ENCODE measurements at places on chromosomes 7 and 10.

DNA sequence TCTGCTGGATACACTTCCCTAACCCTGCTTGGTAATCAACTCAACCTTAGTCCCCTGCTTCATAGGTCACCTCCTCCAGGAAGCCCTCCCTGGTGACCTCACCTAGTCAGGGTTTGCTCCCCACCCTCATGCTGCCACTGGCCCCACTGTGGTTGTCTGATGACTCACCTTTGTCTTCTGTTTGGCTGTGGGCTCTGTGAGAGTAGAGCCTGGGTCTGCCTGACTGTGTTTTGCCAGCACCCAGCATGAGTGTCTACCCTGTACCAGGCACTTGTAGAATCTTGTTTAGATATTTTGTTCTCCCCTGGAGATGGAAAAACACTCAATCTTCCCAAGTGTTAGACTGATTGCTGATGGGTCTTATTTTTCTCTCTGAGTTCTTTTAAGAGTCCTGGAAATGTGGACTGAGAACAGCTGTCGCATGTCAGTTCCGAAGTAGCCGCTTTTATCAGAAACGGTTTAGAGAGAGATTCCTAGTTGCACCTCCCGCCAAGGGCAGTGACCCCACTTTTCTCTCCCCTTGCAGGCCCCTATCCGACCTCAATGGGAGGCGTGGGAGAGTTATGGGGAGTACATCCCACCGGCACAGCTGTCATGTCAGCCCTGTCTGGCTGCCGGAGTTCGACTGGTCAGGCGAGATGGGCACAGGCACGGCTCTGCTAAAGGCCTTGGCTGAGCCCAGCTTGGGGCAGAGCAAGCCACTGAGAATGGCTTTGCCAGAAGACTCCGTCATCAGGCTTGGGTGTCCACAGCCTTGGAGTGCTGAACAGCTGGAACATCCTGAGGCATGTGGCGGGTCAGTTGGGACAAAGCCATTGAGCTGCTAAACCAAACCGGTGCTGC is 134.3 kb downstream of the GRK5 start:
- DNase-seq, result no peak

DNA sequence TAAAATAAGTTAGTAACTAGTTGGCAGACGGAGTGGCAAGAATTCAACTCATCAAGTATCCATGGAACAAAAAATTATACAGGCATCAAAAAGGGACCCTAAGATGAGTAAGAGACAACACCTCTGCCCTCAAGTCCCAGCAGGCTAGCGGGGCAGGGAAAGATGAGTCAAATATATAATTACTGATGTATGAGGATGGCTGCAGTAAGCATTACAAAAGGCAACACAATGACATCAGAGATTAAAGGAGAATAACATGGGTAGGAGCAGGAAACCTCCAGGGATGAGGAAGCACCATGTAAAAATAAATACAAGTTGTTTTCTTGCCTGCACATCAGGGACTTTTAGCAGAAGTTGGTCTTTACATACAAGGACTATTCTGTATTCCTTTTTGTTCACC is 49.4 kb downstream of the SCRN1 start:
- DNase-seq, result no peak

DNA sequence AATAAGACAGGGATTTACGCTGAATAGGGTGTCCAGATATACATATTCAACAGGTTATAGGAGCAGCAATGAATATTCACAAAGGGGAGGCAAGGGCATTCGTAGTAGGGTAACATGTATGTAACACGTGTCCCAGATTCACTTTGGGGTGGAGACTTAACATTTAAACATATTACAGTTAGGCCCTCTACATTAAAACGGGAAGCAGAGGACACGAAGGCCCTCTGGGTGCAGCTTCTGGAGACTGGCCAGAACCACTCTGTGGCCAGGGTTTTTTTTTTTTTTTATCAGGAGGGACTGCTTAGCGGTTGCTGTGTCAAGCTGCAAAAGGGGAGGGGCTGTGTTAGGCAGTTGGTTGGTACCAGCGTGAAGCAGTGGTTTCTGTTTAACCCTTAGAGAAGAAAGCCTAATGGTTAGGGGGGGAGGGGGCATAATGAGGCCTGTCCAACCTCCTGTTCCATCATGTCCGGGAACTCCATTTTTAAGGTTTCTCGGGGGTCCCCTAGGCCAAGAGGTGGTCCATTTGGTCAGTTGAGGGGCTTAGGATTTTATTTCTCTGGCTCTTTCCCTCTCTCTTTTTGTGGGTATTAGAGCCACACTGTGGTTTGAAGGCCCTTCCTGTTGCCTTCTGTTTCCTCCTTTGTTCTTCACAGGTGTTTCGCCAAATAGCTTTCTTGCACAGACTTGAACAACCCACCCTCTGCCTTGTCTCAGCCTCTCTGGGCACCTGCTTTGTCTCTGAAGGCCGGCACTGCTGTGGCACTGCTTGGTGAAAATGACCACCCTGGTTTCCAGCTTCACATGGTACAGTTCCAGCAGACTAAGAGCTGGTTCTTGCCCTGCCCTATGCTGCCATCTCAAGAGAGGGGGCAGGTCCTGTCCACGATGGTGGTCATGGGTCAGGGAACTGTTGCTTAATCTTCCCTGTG is 26.4 kb downstream of the PRF1 start:
- no peak for DNase-seq

- DNase-seq, result no peak
Measured at GRCh38 chr10:5461203-5461588, 38.2 kb downstream of the CALML5 start.

DNA sequence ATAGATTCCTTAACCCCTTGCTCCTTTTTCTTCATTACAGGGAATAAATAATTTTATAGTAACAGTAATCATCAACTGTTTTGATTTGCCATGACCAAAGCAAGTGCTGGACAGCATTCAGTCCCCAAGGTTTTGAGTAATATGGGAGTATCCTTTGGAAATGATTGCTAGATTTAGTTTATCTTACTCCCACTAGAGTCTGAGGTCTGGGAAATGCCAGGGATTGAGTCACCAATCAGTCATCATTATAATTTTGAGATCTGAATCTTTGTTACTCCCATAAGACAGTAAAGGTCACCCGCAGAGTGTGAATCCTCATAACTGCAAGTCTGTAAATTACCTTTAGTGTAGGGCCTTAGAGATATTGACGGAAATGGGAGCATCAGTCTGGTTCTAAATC is 133.7 kb upstream of the SEMA3E start:
- DNase-seq, result no peak

DNA sequence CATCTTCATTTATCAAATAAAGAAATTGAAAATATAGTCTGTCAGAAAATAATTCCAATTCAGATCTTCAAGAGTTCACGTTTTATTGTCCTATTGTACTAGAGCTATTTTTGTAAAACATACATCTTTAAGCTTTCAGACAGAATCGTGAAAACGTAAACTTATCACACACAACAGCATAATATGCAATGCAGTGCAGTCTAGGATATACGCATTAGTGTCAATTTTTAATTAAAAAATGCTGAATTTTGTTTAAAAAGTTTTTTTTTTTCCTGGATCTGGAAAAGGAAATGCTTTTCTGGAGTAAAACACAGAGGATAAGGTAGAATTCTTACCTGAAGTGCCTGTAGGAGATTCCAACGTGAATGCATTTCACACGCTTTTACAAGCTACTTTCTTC is 458.2 kb upstream of the KLF6 start:
- no peak for DNase-seq

GRCh38 chr7:149071641-149072437 is 18.7 kb downstream of the ZNF786 start:
- DNase-seq, result peak; percentile 39

DNA sequence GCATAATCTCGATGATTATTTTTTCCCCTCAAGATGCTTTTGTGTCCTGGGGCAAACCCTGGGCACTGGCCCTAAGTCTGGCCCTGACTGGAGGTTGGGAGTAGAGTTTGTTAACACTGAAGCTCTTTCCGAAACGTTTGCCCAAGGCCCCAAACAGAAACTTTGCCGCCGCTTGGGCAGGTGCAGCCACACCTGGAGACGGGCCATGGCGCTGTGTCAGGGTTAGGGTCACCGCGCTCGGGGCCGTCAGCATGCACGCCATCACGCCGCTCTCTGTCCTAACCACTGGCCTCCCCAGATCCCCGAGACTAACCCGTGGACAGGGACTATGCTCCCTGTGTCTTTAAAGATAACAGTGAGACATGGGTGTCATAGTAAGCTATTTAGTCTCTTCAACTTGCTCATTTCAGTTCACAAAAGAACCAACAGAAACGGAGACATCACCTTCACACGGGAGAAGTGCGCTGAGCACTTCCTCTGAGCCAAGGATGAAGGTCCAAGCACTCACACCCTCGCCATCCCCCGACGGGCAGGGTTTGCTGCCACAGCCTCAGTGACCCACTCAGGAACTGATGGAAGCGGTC is 85.3 kb upstream of the DIP2C start:
- DNase-seq, result no peak

DNA sequence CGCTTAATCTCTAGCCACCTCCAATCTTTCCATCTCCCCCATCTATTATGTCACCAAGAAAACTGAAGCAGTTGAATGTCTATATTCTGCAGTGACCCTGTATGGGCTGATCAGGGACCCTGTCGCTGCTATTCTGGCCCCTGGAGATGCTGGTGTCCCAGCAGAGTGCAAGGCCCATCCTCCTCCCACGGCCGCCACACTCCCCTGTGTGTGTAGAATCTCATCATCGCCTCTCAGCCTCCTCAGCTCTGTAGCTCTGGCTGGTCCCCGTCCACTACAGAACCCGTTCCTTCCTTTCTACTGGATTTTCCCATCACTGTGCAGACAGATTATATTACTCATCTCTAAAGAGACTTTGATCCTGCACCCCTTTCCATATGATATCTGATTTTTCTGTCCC is 235.8 kb upstream of the PFKP start:
- DNase-seq, result no peak

DNA sequence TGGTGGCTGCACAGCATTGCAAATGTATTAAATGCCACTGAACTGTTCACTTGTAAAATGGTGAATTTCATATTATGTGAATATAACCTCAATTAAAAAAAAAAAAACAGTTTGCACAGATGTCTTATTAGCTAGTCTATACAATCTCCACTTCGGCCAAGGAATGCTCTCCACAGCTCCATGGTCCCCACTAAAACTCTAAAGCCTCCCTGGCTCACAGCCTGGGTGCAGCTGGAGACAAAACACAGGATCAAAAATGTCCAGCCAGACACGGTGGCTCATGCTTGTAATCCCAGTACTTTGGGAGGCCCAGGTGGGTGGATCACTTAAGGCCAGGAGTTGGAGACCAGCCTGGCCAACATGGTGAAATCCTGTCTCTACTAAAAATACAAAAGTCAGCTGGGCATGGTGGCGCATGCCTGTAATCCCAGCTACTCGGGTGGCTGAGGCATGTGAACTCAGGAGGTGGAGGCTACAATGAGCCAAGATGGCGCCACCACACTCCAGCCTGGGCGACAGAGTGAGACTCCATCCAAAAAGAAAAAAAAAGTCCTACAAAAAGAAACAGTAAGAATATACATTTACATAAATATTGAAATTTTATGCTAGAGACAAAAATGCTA is 66.0 kb downstream of the SRPK2 start:
- no peak for DNase-seq
